ENCODE measurements at places on chromosomes 3 and 15.

- no peak for DNase-seq
These were observed 869 bp upstream of the TSC22D2 start for GRCh38 chr3:150407051-150407807.

GRCh38 chr3:147354623-147355022 lies 51.7 kb downstream of the ZIC4 start:
- DNase-seq: no peak

DNA sequence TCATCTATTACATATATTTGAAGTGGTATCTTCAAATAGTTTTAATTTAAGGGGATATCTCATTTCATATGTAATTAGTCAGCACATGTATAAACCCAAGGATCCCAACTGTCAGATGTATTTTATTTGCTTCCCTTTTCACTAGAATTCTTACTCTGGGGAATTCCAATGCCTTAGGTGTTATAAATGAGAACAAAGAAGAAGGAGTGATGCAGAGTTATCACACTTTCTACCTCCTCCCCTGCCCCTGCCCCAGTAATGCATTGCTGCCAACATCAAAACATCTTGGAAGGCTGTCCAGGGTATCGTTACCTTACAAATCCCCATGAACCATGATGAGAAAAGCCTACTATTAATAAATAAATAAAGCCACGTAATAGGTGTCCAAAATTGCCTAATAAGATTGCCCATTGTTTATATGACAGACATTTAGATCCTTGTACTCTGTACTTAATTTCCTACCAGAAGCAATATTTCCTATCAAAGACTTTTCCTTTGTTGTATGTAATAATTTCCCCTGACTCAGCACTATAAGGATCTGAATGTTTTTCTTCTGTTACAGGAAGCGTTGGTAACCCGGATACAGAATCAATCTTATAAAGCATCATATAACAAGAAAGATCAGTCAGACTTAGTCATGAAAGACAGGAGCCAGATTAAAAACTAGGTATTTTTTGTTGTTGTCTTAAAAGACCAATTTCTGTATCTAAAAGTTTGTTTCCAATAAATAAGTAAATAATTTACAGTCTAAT lies 38.8 kb downstream of the CBLB start:
- DNase-seq: peak; percentile 21

- no peak for DNase-seq
These were observed 31.0 kb downstream of the TRIM42 start for GRCh38 chr3:140708815-140709214.

- DNase-seq: no peak
These were observed 144.3 kb upstream of the PFN2 start for GRCh38 chr3:150114873-150115540.

- DNase-seq: no peak
These were observed 10.4 kb downstream of the PLA2G4D start for GRCh38 chr15:42083916-42084315.

- peak; percentile 25 for DNase-seq
These were observed 162.7 kb downstream of the STT3B start for GRCh38 chr3:31695280-31696008.

DNA sequence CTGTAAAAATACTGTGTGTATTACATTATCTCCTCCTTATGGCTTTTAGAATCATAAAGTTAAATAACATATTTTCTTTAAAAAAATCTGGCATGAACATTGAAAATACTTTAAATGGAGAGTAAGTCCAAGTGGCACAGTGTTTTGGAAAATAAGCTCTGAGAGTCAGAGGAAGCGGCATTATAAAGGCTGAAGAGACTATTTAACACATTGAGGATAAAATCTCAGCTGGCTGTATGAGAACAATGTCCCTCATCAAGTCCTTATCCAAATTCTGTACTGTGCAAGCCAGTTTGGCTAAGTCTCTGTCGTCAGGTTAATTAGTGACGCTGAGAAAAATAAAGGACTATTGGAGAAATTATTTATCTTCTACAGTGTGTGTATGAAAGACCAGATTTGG lies 245.5 kb downstream of the MFSD1 start:
- no peak for DNase-seq

- no peak for DNase-seq
These were observed 2.2 kb downstream of the BMF start for GRCh38 chr15:40106203-40107161.

DNA sequence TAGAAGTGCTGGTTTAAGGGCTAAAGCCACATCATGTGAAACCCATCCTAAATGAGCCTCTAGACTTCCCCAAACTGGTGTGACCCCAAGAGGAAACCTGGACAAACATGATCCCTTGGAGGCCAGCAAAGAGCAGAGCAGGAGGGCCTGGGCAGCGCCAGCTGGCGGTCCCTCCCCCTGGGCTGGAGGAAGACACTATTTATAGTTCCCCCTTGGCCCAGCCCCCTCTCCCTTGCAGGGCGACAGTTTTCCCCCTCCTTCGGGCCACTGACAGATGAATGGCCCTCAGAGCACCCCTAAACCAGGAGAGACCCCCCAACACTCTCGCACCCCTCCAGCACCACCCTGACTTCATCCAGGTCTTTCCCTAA lies 2.9 kb downstream of the UCN2 start:
- DNase-seq: no peak

DNA sequence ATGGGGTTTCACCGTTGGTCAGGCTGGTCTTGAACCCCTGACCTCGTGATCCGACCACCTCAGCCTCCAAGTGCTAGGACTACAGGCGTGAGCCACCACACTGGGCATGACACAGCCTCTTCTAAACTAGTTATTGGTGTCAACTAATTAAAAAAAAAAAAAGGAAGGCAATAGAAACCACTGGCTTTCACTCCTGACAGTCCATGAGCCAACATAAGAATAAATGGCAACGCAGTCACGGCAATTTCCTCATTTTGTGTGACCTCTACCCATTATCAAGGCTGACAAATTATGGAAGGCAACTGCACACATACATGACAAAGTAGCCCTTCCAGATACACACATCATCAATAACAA lies 5.9 kb downstream of the ARHGEF3 start:
- no peak for DNase-seq

- DNase-seq: no peak
These were observed 149.6 kb downstream of the MAGI1 start for GRCh38 chr3:65888980-65889706.

- peak; percentile 35 for DNase-seq
These were observed 1.1 kb downstream of the SLC35G2 start for GRCh38 chr3:136819731-136820679.

DNA sequence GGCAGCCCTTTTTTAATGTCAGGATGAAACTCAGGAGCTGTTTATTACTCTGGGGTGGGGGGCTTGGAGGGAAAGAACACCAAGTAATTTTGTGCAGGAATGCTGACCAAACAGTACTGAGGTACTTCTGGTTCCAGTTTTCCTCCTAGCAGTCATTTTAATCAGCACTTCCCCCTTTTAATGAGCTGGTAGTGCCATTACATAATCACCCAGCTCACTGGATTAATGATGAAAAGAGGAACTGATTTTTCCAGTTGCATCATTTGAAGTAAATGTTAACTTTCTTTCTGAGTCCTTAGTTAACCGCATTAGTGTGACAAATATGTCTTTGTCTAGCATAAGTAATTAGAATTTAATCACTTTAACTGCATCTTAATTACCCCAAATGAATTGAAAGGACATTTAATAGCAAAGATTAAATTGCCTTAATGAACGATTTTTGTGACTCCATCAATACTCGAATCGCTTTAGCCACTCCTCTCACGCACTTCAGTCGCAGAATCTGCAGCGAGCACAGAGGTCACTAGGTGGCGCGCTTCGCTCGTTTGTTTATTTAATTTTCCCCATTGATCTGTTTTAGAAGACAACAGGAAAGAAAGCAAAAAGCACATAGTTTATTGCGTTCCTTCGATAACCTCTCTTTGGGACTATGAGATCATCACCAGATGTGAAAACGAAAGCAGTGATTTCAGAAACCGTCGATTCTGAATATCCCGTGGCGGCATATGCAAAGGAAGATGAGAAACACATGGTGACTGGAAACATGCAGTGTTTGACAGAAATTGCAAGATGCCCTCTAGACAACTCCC lies 9.8 kb downstream of the ONECUT1 start:
- peak; percentile 76 for DNase-seq

DNA sequence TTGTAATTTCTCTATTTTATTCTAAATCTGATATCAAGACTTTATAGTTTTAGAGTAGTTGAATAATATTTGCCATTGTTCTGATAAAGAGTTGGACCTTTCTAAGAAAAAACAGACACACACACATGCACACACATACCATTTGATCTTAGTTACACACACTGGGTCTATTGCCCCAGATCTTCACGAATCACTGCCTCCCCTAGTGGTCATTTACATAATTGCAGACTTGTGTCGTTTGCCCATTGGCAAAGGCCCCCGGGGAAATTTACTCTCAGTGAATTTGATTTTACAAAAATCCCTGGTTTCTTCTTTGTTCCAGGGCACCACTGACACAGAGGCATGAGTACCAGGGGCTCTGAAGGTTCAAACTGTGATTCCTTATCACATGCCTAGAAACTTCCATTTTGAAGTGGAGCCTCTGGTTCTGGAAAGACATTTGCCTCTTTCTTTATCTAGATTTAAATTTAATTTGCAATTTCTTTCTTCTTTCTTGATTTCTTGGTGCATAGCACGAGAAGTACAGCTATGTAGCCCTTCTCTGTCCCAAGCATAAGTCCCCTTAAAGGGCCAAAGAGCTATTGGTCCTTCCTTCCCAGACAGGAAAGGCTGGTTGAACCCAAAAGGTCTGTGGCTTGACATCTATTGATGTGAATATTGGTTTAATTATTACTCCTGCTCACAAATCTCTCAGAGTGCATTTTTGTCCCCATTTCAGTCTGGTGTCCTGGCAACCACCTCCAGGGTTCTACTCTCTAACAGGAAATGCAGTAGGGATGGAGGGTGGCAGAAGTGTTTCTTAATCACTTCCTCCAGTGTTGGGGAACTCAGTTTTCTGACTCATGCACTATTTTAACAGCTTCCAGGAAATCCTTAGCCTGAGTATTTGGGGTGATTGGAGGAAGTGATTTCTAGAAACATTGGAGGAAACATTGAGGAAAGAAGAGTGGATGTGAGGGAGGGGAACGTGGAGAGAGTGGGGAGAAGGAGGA lies 32.4 kb upstream of the SLC6A11 start:
- DNase-seq: no peak

DNA sequence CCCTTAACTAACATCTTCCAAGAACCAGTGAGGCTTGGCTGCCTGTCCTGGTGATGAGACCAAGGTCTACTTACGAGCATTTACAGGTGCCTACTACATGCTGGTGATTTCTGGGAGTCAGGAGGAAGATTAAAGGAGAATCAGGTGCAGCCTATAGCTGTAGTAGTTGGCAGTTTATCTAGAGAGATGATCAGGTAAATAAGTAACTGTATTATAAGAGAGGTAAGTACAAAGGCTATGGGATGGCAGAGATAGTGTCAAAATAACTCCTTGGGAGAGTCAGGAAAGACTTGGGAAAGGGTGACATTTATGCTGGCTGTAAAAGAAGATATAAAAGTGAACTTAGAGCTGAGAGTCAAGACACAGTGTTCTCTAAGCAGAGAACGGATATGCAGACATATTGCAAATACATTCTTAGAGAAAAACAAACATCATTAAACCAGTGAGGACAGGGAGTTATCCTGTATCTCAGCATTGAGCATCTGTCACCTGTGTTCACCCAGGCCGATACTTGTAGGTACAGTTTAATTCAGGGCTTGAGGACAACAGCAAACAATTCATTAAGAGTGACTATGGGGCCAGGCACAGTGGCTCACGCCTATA lies 49.7 kb upstream of the ACP3 start:
- DNase-seq: no peak

DNA sequence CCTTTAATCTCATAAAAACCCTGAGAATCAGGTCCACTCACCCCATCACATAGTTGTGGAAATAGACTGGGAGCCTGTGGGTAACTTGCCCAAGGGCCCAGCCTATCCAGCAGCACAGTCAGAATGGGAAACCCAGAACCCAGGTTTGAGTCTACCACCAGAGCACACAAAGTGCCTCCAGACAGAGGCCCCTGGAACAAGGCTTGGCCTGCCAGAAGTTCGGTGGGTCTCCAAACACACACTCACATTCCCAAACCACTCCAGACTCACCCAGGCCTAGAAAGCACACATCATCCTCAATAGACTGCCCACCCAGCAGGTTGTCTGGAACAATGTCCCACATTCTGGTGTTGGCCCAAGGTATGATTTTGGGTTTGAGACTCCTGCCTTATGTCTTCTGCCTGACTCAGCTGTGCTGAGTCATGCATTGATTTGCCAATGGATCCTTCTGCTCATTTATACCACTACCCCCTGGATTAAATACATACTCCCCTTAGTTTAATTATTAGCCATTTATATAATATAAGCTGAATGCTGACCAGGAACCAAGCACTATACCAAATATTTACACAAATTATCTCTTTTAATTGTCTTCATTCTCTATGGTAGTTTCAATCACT lies 4.5 kb downstream of the SLC12A8 start:
- DNase-seq: no peak

DNA sequence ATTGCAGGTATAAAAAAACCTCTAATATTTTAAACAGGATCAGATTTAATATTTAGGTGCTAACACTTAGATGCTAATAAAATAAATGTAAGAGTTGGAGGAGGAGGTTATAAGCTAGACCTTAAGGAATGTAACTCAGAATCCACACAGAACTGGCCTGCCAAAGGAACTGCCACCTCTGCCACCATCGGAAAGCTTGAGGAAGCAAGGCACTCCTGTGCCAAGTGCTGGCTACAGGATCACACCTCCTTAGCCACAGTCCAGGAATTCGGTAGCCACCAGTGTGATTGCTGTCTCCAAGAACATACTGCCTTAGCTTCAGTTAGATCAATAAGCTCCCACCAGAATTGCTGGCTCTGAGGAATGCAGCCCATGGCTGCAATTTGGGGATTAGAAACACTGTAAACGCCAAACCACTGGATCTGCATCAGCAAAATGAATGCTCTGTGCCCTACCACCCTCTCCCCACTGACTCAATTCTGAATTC lies 58.0 kb downstream of the FRMD5 start:
- no peak for DNase-seq

GRCh38 chr15:50380089-50380488 lies 25.1 kb upstream of the GABPB1 start:
- DNase-seq: no peak

- no peak for DNase-seq
These were observed 20.5 kb upstream of the OR5H1 start for GRCh38 chr3:98109807-98110549.

- DNase-seq: no peak
These were observed 79.3 kb downstream of the ANO10 start for GRCh38 chr3:43542328-43543043.

DNA sequence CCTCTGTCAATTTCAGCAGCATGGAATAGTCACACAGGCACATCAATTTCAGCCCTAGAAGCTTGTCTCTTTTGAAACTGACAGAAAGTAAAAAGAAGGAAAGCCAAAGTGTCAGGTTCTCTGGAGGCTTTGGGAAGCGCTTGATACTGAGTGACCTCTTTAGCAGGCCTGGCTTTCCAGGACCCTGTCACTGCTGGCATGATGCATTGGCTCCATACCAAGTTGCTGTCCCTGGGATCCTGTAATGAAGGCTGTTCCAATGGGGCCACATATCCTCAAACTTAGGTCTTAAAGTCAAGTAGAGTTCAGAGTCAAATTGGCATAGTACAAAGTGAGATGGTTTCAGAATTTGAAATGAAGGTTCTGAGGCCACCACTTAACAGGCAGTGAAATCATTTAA lies 640.9 kb downstream of the SQOR start:
- no peak for DNase-seq

GRCh38 chr15:70569091-70569713 lies 194.2 kb downstream of the UACA start:
- no peak for DNase-seq

Data from activated naive CD4-positive, alpha-beta T cell treated with Interleukin-2 at 50 U/mL for 16 hours (primary cell).